RWPE2 (cell line): ENCODE measurements at places on chromosomes 3 and 15.

- DNase-seq: no peak
Observed at GRCh38 chr3:182807061-182807460, 13.8 kb downstream of the ATP11B start.

DNA sequence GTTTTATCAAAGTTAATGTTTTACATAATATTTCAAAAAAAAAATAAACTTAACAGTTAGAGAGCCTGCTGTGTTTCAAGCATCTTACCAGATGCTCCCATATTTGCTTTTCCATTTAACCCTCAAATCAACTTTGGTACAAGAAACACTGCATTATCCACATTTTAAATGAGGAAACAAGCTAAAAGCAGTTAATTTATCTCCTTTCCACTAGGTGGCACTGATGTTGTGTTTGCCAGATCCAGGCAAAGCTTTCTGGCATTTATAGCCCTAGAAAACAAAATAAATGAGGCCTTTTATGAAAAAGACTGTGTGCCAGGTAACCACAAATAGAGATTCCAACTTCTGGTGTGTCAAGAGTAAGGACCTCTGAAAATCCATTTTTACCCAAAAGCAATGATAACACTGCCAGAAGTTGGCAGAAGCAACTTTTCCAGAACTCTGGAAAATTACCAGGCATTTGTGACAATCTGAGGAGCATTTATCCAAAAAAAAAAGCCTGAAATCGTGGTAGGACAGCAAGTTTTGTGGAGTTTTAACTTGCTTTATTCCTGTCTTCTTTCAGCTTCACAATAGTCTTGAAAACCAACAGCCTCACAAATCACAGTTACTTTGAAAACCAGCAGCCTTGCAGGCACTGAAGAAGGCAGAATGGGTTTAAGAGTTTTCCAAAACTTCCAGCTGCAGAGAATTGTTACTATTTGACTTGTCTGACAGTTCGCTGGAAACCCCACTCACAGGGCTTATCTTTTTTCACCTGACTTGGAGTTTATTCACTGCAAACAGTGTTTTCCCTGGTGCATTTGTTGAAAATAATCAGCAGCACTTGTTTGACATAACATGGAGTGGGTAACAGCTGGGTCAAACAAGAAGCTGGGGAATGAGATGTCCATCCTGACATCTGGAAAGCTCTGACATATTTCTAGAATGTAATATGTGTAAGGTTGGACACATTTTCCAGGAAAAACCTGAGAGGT is 9.2 kb downstream of the FAM162A start:
- no peak for DNase-seq

DNA sequence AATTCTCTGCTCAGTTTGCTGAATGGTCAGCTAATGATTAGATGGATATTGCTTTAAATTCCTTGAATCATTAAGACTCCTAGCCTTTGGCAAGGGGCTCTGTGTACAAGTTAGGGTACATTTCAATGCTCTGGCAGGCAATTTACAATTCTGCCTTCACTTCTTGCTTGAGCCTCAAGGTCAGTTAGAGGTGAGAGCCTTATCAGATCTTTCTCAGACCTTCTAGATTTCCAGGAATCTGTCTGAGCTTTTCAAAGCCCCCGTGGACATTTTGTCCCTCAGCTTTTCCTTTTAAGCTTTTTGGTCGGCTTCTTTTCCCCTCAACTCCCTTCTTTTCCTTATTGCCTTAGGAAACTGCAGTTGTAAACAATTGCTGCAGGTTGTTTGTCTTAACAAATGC is 34.7 kb downstream of the TGM4 start:
- no peak for DNase-seq

- DNase-seq: no peak
Observed at GRCh38 chr3:155323063-155323666, 29.7 kb upstream of the STRIT1 start.

- DNase-seq: no peak
Observed at GRCh38 chr3:82078246-82078645, 316.8 kb upstream of the GBE1 start.

DNA sequence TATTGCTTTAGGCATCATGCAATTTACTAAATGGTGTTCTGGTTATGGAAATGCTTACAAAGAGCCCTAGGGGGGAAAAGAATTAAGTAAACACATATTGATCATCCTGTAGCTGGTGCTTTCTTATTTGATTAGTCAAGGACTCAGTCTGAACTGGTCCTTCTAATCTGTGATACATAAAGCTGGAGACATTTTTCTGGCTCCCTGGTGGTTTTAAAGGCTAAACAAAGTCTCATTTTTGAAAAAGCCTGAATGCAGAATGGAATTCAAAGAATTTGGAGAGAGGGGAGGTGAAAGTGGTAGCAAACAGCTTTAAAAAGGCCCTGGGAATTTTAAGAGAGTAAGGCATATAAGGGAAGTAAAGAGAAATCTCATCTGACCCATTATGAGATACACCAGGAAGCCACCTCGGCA is 149.7 kb downstream of the RBMS3 start:
- DNase-seq: no peak

DNA sequence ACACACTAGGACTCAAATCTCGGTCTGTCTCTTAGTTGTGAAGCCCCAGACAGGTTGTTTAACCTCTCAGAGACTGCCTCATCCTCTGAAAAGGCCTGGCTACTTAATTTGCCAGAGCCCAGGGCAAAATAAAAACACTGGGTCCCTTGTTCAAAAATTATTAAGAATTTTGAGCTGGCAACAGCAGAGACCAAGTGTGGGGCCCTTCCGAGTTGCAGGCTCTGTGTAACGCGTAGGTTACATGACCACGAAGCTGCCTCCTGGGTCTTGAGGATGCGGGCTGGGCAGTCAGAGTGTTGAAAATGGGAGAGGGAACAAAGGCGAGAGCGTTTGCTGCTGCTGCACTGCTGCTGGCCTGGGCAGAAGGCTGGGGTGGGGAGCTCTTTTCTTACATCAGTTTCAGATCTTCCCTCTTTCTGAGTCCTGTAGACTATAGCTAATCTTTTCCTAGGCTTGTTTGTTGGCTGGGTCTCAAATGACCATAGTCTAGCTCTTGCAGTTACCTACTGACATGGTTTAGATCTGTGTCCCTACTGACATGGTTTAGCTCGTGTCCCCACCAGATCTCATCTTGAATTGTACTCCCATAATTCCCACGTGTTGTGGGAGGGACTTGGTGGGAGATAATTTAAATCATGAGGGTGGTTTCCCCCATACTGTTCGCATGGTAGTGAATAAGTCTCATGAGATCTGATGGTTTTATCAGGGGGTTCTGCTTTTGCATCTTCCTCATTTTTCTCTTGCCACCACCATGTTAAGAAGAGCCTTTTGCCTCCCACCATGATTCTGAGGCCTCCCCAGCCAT is 49.9 kb downstream of the CLEC3B start:
- no peak for DNase-seq

- no peak for DNase-seq
Observed at GRCh38 chr15:63764124-63764803, 69.5 kb downstream of the HERC1 start.

DNA sequence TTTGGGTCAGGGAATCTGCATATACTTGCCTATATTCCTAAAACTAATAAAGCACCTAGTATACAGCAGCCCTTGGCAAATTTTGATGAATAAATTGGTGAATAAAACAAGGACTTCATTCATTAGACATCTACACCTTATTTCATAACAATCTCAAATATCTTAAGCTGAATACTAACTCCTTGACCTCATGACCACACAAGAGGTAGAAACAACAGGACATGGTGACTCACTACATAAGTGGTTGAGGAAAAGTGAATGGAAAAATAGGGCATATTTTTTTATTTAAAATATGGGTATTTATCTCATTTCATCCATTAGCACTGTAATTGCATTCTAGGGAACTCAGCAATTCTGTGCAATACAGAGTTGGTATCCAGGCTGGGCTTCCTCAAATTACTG is 7.8 kb upstream of the STAC start:
- no peak for DNase-seq

DNA sequence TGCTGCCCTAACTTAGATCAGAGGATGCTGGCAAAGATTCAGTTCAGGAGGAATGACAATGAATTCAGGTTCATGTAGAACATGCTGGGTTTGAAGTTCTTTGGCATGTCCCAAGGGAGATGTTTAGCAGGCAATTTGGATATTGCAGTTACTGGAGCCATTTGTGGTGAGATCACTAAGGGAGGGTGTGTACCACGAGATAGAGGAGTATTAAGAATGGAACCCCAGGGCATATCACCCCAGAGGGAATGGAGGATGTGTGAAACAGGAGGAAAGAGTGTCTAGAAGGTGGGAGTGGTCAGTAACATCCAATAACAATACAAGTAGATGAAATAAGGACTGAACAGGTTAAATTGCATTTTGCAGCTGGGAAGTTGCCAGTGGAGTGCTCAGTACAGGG is 87.1 kb downstream of the CCR1 start:
- DNase-seq: no peak

DNA sequence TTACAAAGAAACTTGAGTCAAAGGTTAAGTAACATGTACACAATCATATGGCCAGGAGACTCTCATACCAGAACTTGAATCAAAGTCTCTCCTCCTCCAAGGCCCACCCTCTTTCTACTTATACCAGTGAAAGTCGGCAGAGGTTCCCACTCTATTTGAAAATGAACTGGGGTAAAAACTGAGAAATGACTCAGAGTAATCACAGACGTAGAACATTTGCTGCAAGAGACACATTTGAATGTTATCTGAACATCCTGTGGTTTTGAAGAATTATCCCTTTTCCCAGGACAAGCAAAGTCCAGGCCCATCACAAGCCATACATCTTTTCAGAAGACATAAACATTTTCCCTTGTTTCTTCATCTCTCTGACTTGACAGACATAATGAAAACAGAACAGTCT is 55.8 kb downstream of the SHOX2 start:
- no peak for DNase-seq

DNA sequence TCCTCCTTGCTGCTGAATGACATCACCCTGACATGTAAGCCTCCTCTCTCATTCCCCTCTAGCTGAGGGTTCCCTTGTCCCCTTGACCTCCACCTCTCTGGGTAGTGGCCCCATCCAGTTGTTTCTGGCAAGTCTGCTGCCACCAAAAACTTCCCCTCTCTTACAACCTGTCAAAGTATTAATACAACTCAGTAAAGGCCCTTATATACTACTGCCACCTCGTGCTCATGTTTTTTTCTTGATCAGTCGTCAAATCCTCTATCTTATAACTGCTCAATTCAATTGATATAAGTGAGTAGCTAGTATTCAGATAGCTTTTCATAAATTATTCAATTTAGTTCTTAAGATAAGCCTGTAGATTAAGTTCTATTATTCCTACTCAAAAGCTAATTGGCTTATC is 249.6 kb downstream of the MBNL1 start:
- DNase-seq: no peak

GRCh38 chr3:52094571-52095485 is 38.5 kb upstream of the DUSP7 start:
- DNase-seq: no peak

DNA sequence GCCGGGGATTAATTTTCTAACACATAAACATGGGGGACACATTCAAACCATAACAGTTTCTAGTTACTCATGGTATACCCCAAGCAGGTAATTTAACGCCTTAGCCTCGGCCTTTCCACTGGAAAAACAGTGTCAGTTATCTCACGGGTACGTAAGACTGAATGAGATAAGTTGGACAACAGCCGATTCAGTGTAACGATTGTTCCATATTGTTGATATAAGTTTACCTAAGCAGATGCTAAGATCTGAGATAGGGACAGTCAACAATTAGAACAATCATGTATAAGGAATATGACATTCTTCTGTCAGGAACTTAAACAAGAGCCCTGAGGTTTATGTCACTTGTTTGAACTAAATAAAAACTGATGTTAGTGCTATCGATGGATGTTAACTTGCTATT is 130.8 kb downstream of the GHSR start:
- no peak for DNase-seq

DNA sequence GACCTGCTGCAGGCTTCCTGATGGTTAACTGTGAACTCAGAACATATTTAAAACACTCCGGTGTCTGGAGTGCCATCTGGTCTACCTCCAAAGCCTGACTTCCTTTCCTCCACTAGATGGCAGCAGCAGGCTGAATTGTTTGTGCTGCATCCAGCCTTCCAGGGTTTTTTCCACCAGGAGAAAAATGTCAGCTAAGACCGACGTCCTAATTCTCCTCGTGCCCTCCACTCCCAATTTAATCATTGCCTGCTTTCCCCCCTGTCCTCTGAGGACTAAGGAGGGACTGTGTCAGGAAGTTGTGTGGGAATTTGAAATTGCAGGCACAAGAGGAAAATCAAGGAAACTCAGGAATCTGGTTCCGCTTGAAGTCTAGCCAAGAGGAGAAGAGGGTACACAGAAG is 165.2 kb upstream of the UMPS start:
- no peak for DNase-seq

- no peak for DNase-seq
Observed at GRCh38 chr3:58064923-58065638, 56.9 kb downstream of the FLNB start.

GRCh38 chr15:87207251-87207650 is 1049.3 kb downstream of the NTRK3 start:
- DNase-seq: no peak

GRCh38 chr3:58135712-58136543 is 74.8 kb downstream of the DNASE1L3 start:
- no peak for DNase-seq

- DNase-seq: no peak
Observed at GRCh38 chr15:48336940-48337339, 5.7 kb downstream of the DUT start.

DNA sequence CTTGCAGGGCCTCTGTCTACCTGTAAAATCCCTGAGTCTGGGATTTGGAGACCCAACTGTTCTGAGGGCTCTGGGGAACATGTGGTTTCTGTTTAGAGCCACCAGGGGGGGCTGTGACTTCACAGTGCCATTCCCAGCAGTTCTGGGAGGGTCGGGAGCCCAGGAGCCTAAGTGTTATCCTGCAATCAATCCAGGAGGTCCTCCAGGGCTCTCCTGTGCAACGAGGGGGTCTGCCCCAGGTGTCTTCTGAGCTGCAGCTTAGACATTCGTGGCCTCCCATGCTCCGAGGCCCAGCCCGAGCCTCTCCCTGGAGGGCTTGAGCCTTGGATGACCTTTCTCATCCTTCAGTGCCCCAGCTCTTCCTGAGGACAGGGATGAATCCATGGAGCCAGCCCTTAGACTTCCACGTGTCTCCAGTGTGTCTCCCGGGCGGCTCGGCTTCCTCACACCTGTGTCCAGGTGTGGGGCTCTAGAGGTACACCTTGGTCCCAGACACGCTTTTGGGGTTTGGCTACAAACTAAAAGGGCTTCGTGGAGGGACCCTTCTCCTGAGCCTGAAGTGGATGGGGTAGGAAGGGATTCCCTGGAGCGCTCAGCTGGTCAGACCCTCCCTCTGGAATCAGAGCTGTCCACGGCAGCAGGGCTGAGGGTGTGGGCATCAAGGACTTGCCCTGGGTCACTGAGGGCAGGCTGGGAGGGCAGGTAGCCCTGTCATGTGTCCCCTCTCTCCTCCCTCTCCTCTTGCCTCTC is 20.3 kb upstream of the ABTB1 start:
- no peak for DNase-seq

- no peak for DNase-seq
Observed at GRCh38 chr15:69039516-69040225, 25.2 kb downstream of the NOX5 start.

GRCh38 chr3:151557068-151557840 is 96.4 kb upstream of the IGSF10 start:
- DNase-seq: no peak

- DNase-seq: no peak
Observed at GRCh38 chr3:10381336-10381735, 60.4 kb upstream of the SEC13 start.

GRCh38 chr3:13882876-13883275 is 3.0 kb upstream of the WNT7A start:
- no peak for DNase-seq

- no peak for DNase-seq
Observed at GRCh38 chr3:159326998-159327397, 525.1 kb downstream of the MFSD1 start.
